Frontal cortex (tissue), 4 donors: ENCODE measurements at places on chromosomes 2 and 18. TPM values are rescaled to one million over a fixed set of nuclear protein-coding genes. Genes with fewer than 3 reads are reported as not detected.

DNA sequence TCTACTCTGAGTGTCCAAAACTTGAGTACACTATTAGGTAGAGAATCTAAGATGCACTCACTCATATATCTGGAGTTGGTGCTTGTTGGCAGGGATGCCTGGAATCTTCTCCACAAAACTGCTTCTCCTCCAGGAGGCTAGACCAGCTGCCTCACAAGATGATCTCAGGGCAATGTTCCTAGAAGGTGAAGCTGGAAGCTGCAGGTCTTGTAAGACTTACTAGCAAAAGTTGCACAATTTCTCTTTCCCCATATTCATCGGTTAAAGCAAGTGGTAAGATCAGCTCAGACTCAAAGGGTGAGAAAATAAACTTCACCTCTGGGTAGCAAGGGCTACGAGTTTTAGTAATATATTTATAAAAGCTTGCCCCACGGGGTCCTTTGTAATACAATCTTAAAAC lies 454.4 kb upstream of the ACVR2A start:
- DNase-seq = no peak

DNA sequence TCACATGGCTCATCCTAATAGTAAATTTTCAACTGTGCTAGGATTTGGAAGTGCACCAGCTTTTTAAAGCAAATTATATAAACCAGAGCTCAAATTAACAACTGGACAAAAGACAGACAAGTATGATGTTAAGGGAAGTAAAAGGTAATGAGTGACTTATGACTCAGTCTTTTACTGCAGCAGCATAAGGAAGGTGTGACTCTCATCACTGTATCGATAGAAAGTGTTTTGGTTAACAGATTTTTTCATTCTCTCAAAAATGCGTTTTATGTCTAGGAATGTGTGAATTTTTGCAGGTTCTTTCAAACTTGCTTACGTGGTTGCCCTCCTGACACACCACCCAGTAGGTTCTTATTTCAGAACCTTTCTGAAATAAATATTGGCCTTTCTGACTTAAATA lies 244.2 kb upstream of the BOD1L2 start:
- DNase-seq = no peak

L3MBTL4 gene
- total RNA-seq = 34.2 TPM

REG3G gene
- not detected for total RNA-seq

PTPRM gene
- total RNA-seq = 102 TPM
